D341Med (cell line): ENCODE measurements at places on chromosomes 16 and 17.

- DNase-seq: no peak
Observed at GRCh38 chr17:76054112-76054476, 18.2 kb downstream of the SRP68 start.

DNA sequence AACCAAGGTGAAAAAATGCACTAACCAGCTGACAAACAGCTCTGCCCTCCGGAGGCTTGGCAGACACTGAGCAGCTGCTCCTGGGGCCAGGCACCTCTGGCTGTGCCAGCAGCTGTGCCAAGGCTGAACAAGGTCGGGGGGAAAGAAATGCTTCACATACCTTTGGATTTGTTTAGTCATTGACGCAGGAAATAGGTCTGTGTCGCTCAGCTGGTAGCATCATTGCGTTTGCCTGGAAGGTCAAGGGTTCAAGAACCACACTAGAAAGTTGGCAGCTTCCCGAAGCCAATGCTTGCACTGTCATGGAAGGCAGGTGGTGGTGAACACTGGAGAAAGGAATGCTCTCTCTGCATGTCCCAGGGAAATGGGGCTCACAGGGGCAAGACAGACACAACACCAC is 63.5 kb downstream of the PCTP start:
- no peak for DNase-seq

- peak; percentile 46 for DNase-seq
Observed at GRCh38 chr16:8622315-8622656, 788 bp downstream of the METTL22 start.

DNA sequence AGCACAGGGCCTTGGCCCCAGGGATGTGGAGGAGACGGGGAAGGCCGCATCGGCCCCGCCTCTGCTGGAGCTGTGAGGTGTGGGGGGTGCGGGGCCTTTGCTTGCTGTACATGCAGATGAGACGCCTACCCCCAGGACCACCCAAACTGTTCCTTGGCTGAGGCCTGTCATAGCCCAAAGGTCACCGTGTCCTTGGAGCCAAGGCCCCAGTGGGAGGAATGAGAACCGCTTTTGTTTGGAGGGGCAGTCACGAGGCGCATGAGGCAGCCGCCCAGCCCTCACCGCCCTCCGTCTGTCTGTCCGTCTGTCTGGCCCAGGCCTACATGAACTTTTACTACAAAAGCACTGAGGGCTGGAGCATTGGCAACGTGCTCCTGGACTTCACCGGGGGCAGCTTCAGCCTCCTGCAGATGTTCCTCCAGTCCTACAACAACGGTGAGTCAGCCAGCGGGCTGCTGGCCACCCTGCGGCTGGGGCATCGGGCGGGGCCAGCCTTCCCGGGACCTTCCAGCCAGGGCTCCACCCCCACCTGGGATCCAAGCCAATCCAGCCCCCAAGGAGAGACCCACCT is 8.8 kb downstream of the TAX1BP3 start:
- DNase-seq: no peak

- DNase-seq: no peak
Observed at GRCh38 chr17:19904924-19905323, 37.2 kb upstream of the ULK2 start.

GRCh38 chr17:9929871-9930270 is 24.8 kb upstream of the RCVRN start:
- no peak for DNase-seq

GRCh38 chr17:15408803-15409202 is 58.6 kb downstream of the CDRT4 start:
- no peak for DNase-seq

- DNase-seq: no peak
Observed at GRCh38 chr17:59846394-59847165, 46.2 kb downstream of the TUBD1 start.

DNA sequence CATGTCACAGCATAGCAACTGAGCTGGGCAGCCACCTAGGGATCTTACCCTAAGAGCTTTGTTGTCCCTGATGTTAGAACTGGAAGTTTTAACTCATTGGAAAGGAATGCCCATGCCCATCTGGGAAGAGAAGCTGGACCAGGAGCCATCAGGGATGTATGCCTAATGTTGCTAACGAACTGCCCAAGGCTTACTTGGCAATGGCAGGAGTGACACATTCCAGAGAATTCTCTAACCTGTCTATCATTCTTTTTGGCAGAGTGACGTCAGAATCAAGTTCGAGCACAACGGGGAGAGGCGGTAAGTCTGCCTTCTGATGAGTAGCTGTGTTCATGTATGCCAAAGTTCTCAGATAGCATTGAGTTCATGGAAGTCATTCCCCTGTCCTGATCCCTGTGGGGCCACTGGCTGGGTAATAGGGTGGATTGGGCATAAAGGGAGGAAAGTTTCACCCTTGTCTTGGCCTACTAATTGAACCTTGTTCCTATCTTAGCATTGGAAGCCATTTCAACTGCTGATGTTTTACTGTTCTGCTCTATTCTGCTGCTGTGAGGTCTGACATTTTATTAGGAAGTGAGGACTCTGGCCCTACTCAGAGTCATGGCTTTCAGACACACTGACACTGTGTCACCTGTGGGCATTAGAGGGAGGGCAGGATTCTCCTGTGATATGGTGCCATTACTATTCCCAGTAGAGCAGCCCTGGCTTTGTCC is 23.7 kb downstream of the MAP3K3 start:
- no peak for DNase-seq
